CD4-positive, alpha-beta memory T cell (primary cell): ENCODE measurements at places on chromosomes 16 and 17.

GRCh38 chr16:57610611-57611010 lies 17.8 kb upstream of the ADGRG1 start:
- DNase-seq = no peak

GRCh38 chr17:78272181-78272913 lies 40.9 kb downstream of the TMEM235 start:
- peak; percentile 71 for DNase-seq

GRCh38 chr17:45096926-45097325 lies 35.4 kb downstream of the PLCD3 start:
- DNase-seq = no peak

- no peak for DNase-seq
These were observed 267.1 kb upstream of the TNRC6C start for GRCh38 chr17:77691216-77692085.

GRCh38 chr17:40303009-40303657 lies 5.8 kb upstream of the RARA start:
- DNase-seq = peak; percentile 69

DNA sequence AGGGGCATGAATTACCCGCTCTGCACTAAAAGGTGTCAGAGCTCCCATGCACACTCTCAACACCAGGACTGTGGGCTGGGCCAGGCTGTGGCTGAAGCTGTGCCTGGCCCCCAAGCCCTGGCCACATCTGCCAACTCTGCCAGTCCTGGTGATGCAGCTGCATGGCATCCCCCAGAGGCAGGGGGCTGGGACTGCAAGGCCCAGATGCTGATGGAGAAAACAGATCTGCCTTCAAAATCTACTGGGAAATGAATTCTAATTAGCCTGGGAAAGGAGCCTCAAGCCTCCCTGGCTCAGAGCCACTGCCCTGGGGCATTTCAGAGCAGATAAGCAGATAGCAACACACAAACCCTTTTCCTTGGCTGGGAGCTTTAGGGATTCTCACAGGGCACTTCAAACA lies 3.4 kb downstream of the CHST6 start:
- DNase-seq = no peak

GRCh38 chr16:23152386-23153178 lies 3.3 kb upstream of the USP31 start:
- DNase-seq = no peak

DNA sequence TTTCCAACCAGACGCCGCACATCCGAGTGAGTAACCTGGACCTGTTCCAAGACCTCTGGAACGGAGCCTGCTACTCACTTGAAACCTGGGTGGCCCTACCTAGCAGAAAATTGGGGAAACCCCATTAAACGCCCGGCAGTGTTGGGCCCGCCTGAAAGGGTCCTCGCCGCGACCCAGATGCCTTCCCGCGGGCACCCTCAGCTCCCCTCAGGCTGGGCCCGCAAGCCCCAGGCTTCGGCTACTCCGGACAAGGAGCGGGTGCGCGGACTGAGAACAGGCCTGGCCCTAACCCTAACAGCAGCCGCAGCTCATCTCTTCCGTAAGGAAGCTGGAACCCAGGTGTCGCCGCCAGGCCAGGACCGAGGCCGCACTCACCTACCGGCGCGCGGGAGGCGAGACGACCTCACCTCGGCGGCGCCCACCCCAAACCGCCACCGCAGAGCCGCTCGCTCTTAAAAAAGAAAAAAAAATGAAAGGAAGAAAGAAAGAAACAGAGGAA lies 344 bp downstream of the PSME3IP1 start:
- DNase-seq = peak; percentile 34

DNA sequence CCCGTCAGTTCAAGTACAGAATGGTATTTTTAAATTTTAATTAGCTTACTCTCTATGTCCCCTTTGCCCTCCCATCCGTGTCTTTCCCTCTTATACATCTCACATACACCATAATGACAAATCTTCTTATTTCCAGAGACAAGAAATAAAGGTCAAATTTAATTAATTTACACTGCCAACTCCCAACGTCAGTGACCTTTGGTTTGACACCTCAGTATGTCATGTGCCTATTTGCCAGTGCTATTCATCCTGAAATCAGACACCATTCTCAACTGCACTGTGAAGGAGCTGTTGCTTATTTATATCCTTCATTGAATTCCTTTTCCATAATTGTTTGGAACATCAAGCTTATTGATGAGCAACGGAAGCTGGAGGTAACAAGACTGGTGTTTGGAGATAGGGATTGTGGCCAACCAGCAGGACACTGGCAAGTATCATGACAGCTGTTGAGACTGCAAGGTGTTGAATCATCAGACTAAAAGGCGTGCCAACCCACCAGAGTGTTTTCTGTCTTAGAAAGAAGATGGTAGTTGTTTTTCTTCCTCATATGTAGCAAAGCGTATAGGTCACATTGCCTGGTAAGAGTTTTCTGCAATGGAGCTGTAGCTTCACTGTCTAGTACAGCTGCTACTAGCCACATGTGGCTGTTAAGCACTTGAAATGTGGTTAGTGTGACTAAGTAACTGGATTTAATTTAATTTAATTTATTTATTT lies 12.5 kb downstream of the CALCOCO2 start:
- no peak for DNase-seq

DNA sequence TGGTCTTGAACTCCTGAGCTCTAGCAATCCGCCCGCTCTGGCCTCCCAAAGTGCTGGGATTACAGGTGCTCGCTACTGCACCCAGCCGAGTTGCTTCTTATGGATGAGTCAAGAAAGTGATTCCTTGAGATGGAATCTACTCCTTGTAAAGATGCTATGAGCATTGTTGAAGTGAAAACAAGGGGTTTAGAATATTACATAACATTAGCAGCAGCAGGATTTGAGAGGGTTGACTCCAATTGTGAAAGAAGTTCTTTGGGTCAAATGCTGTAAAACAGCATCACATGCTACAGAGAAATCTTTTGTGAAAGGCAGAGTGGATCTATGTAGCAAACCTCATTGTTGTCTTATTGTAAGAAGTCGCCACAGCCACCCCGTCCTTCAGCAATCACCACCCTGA lies 72.7 kb downstream of the NT5M start:
- no peak for DNase-seq

DNA sequence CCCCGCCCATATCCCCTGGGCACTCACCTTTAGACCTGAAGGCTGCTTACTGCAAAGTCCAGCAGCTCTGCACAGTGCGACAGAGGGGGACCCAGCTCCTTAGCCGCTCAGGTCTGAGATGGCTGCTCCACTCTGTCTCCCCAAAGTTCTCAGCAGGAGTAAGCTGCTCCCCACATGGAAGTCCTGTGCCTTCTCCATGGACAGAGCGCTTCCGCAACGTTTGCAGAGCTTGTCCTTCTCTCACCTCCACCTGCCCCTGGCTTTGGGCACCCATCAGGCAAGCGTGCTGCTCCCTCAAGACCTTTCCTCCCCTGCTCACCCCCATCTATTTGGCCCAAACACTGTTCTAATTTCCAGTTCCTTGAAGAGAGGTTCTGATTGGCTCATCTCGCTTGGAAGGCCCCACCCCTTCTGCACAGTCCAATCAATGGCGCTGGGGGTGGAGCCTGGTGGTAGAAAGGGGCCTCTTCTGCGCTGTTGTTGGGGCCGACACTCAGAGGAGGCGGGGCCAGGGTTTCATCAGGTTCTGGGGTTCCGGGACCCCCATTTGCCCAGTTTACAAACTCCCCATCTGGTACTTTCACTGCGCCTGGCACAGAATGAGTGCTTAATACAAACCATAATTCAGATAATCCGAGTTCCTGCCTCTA lies 137.2 kb downstream of the CYLD start:
- no peak for DNase-seq

DNA sequence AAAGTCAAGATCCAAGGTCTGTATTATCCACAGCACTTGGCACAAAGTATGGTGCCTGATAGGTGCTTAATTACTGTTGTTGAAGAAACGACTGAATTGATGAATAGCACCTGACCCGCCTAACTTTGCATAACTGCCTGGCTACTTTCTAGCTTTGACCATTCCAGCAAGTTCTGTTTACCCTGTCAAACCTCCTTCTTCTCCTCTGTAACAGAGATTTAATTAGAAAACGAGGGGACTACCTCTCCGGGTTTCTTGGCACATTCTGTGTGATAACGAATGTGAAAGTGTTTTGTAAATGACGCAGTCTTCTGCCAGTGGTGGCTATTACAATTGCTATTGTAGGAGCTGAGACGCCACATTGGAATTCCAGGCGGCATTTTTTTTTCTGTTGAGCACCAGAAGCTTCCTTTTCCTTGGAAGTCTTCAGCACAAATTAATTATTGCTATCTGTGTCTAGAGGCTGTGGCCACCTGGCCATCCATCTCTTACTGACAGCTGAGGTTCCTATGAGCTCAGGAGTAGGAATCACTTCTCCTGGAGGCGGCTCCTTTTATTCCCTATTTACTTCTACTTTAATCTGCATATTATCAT lies 522.9 kb downstream of the HS3ST4 start:
- DNase-seq = no peak

- DNase-seq = no peak
These were observed 26.9 kb upstream of the SLC38A8 start for GRCh38 chr16:84069540-84069939.

GRCh38 chr17:7192271-7192937 lies 13.2 kb upstream of the ASGR1 start:
- DNase-seq = no peak

DNA sequence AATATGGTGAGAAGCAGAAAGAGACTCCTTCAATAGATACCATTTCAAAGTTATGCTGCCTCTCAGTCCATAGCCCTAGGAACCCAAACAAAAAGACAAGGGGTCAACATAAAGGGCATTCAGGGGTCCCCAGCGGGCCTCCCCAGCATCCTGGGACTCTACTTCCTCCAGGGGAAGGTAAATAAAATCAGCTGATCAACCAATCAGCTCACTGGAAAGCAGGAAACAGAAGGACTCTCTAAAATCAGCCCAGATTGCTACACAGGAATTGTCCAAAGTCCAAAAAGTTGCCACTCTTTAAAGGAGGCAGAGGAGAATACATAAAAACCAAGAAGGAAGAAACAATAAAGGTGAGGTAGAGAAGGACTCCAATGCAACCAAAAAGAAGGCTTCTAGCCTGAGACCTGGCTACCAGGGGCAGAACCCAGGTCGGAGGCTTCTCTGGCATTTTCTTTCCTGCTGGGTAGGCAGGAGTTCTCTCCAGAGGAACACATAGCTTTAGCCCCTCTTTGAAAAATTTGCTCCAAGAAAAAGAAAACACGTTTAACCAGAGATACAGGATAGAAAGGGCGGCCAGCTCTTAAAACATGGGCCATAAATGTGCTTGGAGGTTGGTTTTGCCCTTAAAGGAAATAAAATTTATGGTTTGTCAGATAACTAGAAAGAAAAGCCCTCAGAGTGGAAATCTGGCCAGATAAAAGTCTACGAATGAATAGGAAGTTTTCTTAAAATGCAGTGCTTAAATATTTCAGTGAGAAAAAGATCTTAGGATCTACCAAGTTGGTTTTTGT lies 404.6 kb downstream of the SOX9 start:
- DNase-seq = no peak

DNA sequence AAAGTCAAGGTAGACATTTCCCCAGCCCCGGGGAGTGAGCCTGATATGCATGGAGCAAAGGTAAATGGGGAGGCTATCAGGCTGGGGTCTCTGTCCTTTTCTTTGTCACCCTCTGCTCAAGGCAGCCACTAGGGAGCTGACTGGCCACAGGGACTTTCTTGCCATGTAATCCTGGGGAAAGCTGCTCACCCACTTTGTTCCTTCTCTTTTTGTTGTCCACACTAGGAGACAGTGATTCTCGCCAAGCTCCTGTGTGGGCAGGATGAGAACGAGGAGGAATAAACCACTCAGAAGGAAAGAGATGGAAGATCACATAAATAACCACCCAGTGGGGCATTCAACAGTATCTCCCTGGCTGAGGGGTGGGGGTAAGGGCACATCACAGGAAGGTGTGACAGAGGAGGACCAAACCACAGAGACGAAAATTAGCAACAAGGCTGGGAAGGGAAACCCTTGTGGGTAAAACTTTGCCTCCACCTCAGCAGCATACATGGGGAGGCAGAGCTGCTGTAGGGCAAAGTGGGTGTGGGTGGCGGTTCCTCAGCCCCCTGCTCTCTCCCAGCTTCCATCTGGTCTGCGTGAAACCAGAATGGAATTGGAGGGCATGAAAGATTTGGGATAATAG lies 26.2 kb upstream of the CCL1 start:
- no peak for DNase-seq

DNA sequence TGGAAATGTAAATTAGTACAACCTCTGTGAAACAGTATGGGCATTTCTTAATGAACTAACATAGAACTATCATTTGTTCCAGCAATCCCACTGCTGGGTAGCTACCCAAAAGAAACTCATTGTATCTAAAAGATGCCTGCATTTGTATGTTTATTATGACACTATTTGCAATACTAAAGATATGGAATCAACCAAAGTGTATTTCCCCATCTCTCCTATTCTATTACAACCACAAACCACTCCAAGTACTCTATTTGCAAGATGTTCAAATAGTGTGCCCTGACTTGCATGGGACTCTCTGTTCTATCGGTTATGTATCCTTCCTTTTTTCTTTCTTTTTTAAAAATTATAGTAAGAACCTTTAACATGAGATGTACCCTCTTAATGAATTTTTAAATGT lies 845.2 kb downstream of the CDH11 start:
- DNase-seq = no peak

DNA sequence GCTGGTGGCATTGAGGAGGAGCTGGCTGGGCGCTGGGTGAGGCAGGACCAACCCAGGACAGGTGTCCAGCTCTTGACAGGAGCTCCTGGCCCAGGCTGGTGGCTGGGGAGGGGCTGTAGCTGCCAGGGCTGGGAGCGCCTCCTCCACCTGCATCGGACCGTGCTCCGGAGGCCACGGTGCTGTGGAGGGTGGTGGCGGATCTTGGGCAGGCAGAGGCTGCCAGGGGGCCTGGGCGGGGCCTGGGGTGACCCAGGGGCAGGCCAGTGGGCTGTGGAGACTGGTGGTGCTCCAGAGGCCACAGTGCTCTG lies 32.0 kb downstream of the SOX8 start:
- DNase-seq = peak; percentile 20

GRCh38 chr17:69733171-69734012 lies 318.9 kb downstream of the MAP2K6 start:
- no peak for DNase-seq
